ENCODE measurements at places on chromosomes 1 and 21.
A peak's percentile ranks its signal among the peaks of the same experiment; 100 is the strongest.

DNA sequence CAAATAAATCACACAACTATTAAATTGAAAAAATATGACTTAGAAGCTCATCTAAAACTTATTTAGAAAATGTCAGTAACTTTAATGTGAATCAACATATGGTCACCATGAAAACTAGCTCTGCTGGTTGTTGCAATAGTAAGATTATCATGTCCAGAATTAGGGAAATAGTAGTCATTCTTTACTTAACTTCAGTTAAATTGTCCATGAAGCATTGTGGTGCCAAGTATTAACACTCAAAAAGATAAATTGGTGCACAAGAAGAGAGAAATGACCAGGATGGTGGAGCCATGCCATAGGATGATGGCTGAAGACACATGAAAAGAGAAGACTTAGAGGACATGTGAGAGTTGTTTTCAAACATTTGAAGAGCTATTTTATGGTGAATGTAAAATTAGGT, 130.2 kb upstream of the PTGFR start:
- DNase-seq: no peak

DNA sequence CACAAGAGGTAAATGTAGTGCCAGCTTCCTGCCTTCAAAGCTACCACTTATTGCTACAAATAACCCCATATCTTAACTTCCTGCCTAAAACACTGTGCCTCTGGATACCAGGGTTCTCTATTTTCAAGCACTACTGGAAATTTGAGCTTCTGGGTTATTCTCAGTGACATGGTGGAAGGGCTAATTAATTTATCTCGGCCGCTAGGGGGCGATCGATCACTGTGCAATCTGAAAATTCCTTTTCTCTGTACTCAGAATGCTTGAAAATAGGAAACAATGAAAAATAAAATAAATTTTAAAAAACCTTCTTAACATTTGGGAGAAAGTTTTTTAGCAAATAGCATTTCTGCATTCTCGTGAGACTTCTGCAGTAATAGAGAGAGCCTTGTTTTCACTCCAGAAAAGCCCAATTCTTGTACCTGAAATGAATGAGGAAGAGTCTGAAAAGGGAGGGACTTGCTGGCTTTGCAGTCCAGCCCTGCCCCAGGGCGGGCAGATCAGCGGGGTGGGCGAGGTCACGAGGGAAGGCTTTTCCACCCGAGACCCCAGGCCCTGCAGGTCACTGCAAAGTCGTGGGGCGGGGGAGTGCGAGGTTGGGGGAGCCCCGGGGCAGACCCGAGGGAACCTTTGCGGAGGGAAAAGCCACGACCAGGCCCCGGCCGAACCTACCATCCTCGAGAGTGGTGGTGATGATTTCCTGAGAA, 276.7 kb downstream of the PCP4 start:
- peak; percentile 15 for DNase-seq

- no peak for DNase-seq
These were observed 127.2 kb downstream of the IGSF21 start for GRCh38 chr1:18234790-18235242.

GRCh38 chr1:241225741-241226140, 131.3 kb downstream of the RGS7 start:
- DNase-seq: no peak

DNA sequence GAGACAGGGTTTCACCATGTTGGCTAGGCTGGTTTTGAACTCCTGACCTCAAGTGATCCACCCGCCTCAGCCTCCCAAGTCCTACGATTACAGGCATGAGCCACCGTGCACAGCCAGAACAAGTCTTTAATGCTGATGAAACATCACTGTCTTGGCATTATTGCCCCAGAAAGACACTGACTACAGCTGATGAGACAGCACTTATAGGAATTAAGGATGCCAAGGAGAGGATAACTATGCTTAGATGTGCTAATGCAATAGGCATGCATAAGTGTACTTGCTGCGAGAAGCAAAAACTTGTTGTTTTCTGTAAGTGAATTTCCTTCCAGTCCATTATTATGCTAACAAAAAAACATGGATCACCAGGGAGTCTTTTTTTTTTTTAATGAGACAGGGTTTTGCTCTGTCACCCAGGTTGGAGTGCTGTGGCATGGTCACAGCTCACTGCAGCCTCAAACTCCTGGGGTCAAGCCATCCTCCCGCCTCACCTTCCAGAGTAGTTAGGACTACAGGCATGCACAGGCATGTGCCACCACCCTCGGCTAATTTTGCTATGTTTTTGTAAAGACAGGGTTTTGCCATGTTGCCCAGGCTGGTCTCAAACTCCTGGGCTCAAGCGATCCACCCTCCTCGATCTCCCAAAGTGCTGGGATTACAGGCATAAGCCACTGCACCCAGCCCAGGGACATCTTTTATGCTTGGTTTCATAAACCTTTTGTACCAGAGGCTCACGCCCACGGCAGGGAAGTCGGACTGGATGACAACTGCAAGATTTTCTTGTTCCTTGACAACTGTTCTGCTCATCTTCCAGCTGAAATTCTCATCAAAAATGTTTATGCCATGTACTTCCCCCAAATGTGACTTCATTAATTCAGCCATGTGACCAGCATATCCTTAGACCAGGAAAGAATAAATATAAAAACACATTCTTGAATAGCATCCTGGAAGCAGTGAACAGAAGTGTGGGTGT, 23.1 kb downstream of the RHEX start:
- DNase-seq: no peak

DNA sequence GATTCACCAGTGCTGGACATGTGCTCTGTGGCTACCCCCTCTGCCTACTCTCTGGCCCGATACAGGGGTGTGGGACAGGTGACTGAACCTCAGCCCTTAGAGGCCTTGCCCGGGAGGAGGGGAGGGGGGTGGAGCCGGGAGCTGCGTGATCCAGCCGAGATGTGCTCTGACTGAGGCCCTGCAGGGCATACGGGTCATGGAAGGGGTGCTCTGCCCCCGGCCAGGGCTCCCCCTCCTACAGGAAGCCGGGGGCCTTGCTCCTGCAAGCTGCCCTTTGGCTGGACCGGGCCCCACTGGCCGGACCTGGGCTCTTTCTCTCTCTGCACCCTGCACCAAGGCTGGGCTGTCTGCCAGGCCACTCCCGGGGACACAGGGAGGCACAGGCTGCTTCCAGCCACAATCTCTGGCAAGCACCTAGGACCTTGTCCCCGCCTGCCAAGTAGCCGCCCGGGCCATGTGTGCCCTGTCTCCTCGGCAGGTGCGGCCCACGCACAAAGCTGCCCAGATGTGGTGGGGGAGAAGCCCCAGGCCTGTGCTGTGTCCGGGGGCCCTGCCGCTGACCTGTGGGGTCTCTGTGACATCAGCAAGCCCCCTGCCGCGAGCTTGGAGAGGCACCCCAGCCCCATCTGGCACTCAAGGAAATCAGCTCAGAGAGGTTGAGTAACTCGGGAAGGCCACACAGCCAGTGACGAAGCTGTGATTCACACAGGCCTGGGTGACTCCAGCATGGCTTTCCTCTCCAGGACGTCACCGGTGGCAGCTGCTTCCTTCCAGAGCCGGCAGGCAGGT, 1.5 kb downstream of the SCNN1D start:
- DNase-seq: no peak

DNA sequence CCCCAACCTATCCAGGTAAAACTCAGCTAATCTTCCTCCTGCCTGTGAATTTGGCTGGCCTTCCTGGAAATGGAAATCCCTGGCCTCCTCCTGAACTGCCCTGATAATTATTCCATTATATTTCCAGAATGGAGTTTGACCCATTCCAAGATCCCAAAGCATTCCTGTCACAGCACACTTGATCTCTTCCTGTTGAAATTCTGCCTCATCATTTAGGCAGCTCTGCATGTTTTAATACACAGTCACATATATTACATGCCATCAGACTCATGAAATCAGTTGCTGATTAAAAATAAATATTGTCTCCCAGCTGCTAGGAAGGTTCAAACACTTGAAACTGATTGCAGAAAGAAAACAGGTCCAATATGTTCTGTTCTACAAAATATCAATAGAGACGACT, 148.2 kb upstream of the PALMD start:
- DNase-seq: no peak

DNA sequence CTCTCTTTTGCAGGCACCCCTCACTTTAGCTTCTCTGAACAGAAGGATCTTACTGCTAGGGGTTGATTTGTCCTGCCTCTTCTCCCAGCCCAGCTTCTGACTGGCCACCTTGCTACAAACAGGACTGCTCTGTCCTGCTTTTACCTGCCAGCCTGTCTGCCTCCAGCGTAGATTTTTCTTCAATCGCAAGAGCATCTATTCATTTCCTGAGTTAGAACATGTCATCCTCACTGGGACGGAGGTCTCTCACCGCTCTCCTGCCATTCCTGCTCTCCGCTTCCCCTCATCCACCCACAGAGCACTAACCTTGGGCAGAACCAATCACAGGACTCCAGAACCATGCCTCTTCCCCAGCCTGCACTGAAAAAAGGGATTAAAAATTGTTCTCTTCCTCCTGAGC, 3.5 kb upstream of the ATP1B1 start:
- DNase-seq: no peak

DNA sequence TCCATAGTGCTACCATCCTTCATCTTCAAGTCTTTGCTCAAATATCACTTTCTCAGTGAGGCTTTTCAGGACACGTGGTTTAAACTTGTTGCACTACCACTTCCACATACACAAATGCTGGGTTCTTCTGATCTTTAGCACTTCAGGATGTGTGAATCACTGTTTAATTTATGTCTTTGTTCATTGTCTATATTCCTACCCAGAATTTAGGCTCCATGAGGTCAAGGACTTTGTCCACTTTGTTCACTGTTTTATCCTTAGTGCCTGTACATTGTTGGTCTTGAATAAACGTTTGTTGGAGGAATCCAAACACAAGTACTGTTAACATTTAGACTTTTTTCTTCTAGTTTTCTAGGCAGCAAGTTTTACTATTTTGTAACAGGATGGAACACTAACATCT, 42.6 kb upstream of the RALGPS2 start:
- DNase-seq: no peak

DNA sequence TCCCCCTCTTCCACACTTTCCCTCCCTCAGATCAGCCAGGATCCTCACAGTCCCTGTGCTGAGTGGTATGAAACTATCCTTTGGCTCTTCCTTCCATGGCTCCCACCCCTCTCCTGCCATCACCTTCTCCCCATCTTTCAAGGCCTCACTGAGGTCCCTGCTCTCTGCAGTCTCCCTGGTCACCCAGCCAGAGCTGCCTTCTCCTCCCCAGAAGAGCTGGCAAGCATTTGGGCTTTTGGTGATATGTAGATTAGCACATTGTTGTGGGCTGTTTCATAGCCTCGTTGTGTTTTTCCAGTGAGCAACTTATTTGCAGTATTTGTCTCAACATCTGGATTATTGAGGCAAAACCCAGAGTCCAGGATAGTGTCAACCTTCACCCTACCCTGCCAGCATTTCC, 2.2 kb downstream of the CSF1 start:
- DNase-seq: no peak

GRCh38 chr21:30189773-30190172, 23.2 kb upstream of the CLDN17 start:
- DNase-seq: no peak

GRCh38 chr1:48530727-48531351, 58.8 kb upstream of the SPATA6 start:
- DNase-seq: peak; percentile 12

GRCh38 chr1:39976732-39977131, 21.8 kb downstream of the MFSD2A start:
- DNase-seq: no peak

- no peak for DNase-seq
These were observed 69.3 kb downstream of the KCTD3 start for GRCh38 chr1:215636258-215636965.

GRCh38 chr1:62013264-62013663, 181.4 kb upstream of the L1TD1 start:
- DNase-seq: no peak

GRCh38 chr1:182752077-182752988, 37.2 kb upstream of the NPL start:
- DNase-seq: no peak

GRCh38 chr21:18007121-18007520, 188.0 kb upstream of the C21orf91 start:
- no peak for DNase-seq

GRCh38 chr1:67578397-67579020, 106.5 kb upstream of the GADD45A start:
- DNase-seq: no peak

GRCh38 chr1:213782941-213783672, 204.7 kb upstream of the PROX1 start:
- DNase-seq: no peak

DNA sequence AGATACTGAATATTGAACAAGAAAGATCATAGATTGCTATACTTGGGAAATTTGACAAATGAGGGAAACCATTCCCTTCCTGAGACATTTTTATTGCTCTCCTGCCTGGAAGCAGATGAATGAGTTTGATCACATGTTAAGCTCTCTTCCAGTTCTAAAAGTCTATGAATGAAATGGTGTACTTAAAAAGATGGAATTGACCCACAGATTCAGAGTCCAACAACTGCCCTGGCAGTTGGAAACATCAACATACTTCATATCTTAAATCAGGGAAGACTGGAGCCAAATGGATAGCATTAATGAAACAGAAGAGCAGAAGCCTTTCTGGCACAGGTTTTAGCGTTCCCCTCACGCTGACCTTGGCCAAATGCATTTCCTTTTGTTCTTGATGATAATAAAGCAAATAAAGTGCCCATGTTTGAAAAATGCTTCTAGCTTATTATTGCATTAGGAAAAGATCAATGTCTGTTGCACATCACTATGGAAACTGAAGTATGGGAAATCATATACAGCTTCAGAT, 142.6 kb downstream of the ESRRG start:
- DNase-seq: no peak

- DNase-seq: peak; percentile 69
These were observed 145.0 kb downstream of the DHRS3 start for GRCh38 chr1:12472798-12473551.

- DNase-seq: no peak
These were observed 75.0 kb downstream of the ATP6V1G3 start for GRCh38 chr1:198465201-198466144.

- DNase-seq: no peak
These were observed 90.7 kb downstream of the GALNT2 start for GRCh38 chr1:230157420-230158390.

GRCh38 chr1:200150721-200151120, 123.2 kb downstream of the NR5A2 start:
- no peak for DNase-seq

DNA sequence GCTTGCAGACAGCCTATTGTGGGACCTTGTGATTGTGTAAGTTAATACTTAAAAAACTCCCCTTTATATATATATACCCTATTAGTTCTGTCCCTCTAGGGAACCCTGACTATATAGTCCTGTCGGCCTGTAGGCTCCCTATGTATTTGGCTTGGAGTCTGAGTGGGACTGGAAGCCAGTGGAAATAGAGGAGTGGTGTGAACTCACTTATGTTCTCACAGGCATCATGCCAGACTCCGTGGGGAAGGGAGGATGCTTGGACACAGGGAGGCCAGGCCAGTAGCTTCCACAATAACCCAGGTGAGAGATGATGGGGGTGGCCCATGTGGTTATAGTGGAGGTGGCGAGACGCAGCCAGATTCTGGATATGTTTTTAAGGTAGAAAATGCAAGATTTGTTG, 136.7 kb upstream of the SYT6 start:
- no peak for DNase-seq
